LHCN-M2 (cell line): ENCODE measurements at places on chromosomes 5 and 9. TPM values are rescaled to one million over a fixed set of nuclear protein-coding genes. Genes with fewer than 3 reads are reported as not detected.

The TSSK1B gene
- total RNA-seq, result 0.06 and 0.52 TPM in 2 replicates

The BNC2 gene
- total RNA-seq, result 16.4 and 23.8 TPM in 2 replicates

DNA sequence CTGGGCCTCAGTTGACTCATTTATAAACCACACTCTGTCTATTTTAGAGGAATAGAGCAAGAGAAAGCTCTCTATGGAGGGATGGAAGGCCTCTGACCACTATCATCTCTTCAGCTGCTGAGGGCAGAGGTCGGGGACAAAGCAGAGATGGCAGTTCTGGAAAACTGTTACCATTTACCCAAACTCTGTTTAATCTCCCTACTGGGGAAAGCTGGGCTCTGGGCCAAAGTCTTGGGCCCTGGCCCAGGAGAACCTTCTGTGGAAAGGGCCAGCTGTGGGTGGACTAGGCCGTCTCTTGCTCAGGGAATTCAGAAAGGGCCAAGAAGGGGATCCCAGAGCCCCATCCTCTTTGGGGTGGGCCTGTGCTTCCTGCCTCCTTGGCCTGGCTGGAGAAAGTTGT is 100.0 kb downstream of the PSD2 start:
- no peak for DNase-seq

The PRDM9 gene
- total RNA-seq, result not detected in 2 replicates

DNA sequence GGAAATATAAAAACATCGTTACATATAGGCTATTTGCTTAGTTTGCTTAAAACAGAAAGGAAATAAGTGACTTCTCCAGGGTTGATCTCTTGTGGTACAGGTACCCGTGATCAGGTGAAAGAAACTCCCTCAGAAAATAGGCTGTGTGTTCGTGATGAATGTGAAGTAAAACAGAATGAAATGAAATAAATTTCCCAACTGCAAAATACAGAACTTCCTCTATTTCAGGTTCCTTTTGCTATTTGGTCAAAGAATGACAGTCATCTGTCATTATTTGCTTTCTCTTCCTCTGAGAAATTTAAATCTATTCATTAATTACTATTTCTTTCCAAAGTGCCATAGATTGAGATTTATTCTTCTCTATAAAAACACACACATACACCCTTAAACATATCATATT is 408.1 kb downstream of the FAM170A start:
- no peak for DNase-seq

DNA sequence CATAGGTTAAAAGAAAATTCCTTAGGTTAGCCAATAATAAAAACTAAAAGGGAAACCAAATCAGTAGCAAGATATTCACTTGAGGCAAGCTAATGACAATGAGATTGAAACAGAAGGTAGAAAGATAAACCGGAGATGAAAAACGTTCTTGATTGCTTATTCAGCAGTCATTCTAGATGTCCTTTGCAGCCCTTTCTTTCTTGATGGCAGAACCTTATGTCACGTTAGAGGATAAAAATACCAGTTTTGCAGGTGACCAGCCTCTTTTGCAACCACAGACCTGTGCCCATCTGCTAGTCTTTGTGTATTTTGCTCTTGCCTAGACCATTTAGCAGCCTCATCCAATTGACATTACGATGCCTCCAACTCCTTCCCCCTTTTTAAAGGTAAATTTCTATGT is 337.8 kb downstream of the DMAC1 start:
- no peak for DNase-seq

The SLC34A3 gene
- 0.06 TPM in 1 of 2 replicates, not detected in the other for total RNA-seq

- no peak for DNase-seq
Measured at GRCh38 chr5:16391858-16392649, 73.5 kb downstream of the ZNF622 start.

The ACTL7B gene
- total RNA-seq, result not detected in 2 replicates

DNA sequence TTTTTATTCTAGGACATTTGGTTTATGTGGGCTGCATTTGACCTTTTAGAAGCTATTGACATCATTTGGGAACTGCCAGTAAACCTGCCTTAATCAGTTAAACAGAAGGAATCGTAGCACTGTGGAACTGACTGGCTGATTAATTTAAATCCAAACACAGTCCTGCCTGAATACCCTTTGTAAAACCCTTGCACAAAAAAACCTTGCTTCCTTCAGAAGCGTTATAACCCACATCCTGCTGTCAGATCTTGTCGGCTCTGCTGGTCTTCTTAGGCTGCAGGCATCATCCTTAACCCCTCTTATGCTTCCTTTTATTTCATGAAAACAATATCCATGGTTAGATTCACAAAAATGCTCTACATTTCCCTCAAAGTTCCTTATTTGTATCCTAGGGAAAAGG is 46.3 kb downstream of the PAM start:
- no peak for DNase-seq

DNA sequence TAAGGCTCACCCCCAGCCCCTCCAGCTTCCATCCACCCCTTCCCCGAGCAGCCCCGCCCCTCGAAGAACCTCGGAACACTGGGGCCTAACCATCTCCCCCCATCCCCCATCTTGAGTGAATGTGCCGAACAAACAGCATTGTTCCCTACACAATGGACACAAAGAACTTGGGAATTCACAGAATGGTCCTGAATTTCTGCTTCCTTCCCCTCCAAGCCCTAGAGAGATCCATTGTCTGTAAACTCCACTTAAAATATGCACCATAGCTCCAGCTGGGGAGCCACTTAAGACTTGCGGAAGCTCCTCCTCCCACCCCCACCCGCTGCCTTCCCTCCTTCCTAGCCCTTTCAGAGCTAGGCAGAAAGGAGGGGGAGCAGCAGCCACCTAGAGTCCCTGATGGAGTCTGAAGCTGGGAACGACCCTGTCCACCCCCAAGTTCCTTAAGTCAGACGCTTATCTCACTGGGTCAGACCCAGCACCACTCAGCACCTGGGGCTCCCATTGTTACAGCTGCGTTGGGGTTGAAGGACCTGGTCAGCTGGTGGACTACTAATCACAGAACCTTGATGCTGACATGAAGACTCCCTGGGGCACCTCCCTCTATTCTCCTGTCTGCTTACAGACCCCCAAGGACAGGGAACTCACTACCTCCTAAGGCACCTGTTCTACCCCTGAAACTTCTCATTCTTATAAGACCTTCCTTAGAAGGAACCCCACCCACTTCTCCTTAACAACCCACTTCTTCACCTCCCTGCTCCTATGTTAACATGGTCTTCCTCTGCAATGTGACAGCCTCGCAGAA is 61.4 kb downstream of the PCDH1 start:
- no peak for DNase-seq

The RPL35 gene
- total RNA-seq, result 2,204 and 2,858 TPM in 2 replicates

DNA sequence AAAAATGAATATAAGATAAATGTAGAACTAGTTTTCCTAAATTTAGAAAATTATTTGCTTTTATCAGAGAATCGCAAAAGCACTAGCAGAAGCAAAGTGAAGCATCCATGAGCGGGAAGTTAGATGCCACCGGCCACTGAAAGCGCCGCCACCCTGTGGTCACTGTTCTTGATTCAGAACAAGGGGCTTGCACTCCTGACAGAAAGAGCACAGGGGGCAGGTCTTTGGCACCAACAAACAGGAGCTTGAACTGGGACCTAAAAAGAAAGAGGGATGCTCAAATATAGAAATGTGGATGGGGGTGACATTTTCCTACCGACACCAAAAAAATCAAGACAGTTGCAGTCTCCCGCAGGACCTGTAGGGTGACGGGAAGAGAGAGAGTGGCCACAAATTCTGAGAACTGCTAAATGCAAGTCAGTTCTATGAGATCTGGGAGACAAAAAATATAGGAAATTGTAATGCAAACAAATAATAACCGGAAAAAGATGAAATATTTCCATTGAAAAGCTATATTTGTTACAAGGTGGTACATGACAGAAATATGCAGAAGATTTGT is 144.3 kb downstream of the CDH12 start:
- no peak for DNase-seq

DNA sequence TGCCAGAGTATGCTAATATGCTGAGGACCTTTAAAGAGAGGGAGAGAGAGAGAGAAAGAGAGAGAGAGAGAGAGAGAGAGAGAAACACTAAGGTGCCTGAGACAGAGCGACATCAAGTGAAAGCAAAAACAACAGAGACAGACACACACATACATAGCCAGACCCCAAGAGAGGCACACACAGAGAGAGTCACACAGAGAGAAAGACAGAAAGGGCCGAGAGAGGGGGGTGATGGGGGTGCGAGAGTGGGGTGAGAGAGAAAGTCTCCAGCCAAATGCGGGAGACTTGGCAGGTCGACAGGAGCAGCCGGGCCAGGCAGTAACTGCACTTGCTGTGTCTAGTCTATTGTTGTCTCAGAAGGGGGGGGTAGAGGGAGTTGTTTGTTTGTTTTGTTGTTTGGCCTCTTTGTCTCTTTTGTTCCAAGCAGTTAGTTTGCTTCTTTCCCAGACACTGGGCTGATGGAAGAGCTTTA is 30.1 kb upstream of the NFIB start:
- DNase-seq, result no peak

The IL33 gene
- total RNA-seq, result 0.11 and 0.13 TPM in 2 replicates

- DNase-seq, result no peak
Measured at GRCh38 chr9:6356441-6356840, 28.3 kb downstream of the TPD52L3 start.

The DBH gene
- total RNA-seq, result not detected in 2 replicates

GRCh38 chr5:175344331-175345195 is 99.4 kb downstream of the DRD1 start:
- no peak for DNase-seq

GRCh38 chr9:27749838-27750237 is 176.6 kb upstream of the C9orf72 start:
- DNase-seq, result peak; percentile 88

DNA sequence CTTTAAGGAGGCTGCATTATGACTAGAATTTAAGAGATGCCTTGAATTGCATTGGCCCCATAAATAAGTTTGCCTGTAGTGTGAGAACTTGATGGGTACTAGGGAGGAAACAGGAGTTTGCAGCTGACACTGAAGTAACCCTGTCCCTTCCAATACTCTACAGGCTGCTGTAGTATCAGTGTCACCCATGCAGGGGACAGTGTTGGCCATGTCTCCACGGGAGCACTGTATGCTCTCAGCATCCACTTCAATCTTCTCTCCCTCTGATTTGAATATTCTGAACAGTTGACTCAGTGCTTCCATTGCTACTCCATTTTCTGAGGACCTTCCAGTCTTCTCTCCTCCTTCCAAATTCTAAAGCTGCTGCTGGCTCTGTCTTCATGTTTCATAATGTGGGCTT is 11.4 kb upstream of the IFNA14 start:
- no peak for DNase-seq

DNA sequence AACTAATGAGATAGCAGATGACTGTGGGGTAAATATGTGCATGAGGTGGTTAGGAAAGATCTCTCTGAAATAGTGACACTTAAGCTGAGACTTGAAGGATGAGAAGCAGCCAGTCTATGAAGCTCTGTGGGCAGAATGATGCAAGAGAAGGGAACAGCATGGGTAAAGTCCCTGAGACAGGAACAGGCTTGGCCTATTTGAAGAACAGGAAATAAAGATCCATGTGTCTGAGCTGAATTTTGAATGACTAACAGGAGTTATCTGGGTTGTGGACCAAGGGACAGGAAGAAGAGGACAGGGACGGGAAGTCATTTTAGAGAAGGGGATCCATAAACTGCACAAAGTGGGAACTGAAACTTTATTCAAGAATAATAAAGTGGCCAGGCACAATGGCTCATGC is 25.6 kb upstream of the HMGCS1 start:
- no peak for DNase-seq

- DNase-seq, result peak; percentile 55
Measured at GRCh38 chr5:14447958-14448911, 133.4 kb upstream of the OTULINL start.

DNA sequence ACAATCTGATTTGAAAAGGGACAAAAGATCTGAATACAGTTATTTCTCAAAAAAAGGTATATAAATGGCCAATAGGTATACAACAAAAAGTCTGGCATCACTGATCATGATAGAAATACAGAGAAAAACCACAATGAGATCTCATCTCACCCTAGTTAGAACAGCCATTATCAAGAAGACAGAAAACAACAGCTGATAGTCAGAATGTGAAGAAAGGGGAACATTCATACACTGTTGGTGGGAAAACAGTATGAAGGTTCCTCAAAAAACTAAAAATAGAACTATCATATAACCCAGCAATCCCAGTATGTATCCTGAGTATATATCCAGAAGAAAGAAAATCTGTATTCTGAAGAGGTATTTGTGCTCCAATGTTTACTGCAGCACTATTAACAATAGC is 75.7 kb upstream of the OR2K2 start:
- DNase-seq, result peak; percentile 65

The KIF20A gene
- total RNA-seq, result 108 and 113 TPM in 2 replicates

GRCh38 chr5:149561848-149562247 is 10.6 kb upstream of the CSNK1A1 start:
- DNase-seq, result peak; percentile 97

The LHX2 gene
- total RNA-seq, result 2.4 and 3.4 TPM in 2 replicates

DNA sequence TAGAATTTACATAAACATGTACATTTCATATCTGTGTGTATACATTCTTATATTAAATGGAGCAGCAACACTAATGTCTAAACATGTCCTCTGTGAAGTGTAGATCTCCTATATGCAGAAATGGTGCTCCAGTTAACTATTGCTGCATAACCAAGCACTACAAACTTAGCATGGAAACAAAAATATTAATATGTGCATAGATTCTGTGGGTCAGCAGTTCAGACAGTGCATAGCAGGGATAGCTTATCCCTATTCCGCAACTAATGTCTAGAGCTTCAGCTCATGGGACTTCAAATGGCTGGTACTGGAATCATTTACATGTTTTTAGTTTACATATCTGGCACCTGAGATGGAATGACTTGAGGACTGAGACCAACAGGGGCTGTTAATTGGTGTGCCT is 652.1 kb downstream of the TLE4 start:
- DNase-seq, result no peak

DNA sequence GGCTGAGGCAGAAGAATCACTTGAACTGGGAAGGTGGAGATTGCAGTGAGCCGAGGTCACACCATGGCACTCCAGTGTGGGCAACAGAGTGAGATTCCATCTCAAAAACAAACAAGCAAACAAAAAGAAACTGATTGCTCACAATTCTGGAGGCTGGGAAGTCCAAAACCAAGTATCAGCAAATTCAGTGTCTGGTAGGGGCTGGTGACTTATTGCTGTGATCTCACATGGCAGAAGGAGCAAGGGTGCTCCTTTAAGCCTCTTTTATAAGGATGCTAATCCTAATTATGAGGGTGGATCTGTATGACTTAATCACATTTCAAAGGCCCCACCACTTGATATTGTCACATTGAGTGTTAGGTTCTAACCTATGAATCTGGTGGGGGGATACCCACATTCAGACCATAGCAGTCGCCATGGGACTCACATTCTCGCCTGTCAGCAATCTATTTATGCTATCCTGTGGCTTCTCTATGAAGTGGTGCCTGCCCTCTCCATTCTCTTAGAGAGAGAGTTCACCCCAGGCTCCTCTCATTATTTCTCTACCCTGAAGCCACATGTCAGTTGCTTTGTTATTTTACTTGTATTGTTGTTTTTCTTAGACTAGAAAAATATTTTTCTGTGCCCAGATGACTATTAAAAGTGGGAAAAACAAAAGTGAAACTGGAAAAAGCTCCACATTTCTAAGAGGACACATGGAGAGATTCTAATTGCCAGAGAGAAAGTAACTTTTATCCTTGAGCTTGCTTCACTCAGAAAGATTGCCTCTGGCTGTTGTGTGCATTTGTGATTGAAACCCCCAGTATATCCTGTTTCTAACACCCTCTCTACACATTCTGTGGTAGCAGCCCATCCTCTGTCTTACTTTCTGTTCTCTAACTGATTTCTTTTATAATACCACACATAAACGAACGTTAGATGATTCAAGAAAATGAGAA is 18.8 kb upstream of the PRLR start:
- DNase-seq, result peak; percentile 3

The TPPP gene
- 0.06 TPM in 1 of 2 replicates, not detected in the other for total RNA-seq

- DNase-seq, result no peak
Measured at GRCh38 chr5:67809589-67809988, 406.0 kb upstream of the PIK3R1 start.
